ENCODE measurements at places on chromosomes 3 and 15. TPM values are rescaled to one million over a fixed set of nuclear protein-coding genes. Genes with fewer than 3 reads are reported as not detected.

CTXN2 gene
- total RNA-seq, result not detected

ZNF620 gene
- 0.72 TPM for total RNA-seq

PSMD2 gene
- total RNA-seq, result 872 TPM

COPS2 gene
- 75.6 TPM for total RNA-seq

AP3B2 gene
- not detected for total RNA-seq

MEGF11 gene
- total RNA-seq, result not detected

CILP gene
- total RNA-seq, result not detected

GRCh38 chr15:81497238-81497637 lies 123.2 kb upstream of the TMC3 start:
- H3K27ac ChIP-seq, result no peak overlapping the region
- peaks cover 2% of the 10 kb centered on the region for H3K4me1 ChIP-seq
- no peaks in the 10 kb centered on the region for H3K27me3 ChIP-seq
- no peaks in the 10 kb centered on the region for H3K36me3 ChIP-seq
- no peak overlapping the region for H3K4me3 ChIP-seq
- DNase-seq, result no peak

- DNase-seq, result peak; percentile 33
- H3K4me3 ChIP-seq, result no peak overlapping the region
- H3K4me1 ChIP-seq, result no peaks in the 10 kb centered on the region
- no peaks in the 10 kb centered on the region for H3K36me3 ChIP-seq
- no peak overlapping the region for H3K27ac ChIP-seq
Measured at GRCh38 chr3:118884748-118885206, 149.9 kb downstream of the IGSF11 start.

GRCh38 chr3:152019508-152019907 lies 146.1 kb downstream of the SUCNR1 start:
- H3K27ac ChIP-seq, result no peak overlapping the region
- H3K36me3 ChIP-seq, result no peaks in the 10 kb centered on the region
- no peaks in the 10 kb centered on the region for H3K4me1 ChIP-seq
- no peak overlapping the region for H3K4me3 ChIP-seq

GRCh38 chr3:66490214-66490613 lies 10.6 kb downstream of the LRIG1 start:
- H3K4me1 ChIP-seq, result peaks cover 26% of the 10 kb centered on the region
- no peaks in the 10 kb centered on the region for H3K36me3 ChIP-seq
- H3K27me3 ChIP-seq, result no peaks in the 10 kb centered on the region
- H3K4me3 ChIP-seq, result no peak overlapping the region
- peak; percentile 87 for DNase-seq

DNA sequence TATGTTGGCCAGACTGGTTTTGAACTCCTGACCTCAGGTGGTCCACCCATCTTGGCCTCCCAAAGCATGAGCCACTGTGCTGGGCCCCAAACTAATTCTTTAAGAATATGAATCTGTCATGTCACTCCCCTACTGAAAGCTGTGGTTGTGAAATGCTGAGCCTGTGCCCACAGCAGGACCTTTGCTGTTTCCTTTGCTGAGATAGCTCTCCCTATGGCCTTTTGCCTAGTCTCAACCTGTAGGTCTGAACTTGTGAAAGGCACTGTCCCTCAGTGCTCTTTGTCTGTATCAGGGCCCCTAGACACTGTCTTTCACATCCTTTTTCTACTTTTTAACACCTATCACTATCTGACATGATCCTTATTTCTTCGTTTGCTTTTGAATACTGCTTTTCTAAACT lies 62.7 kb upstream of the CCR4 start:
- H3K27ac ChIP-seq, result no peak overlapping the region
- H3K4me3 ChIP-seq, result no peak overlapping the region
- no peaks in the 10 kb centered on the region for H3K36me3 ChIP-seq
- peaks cover 31% of the 10 kb centered on the region for H3K27me3 ChIP-seq

DNA sequence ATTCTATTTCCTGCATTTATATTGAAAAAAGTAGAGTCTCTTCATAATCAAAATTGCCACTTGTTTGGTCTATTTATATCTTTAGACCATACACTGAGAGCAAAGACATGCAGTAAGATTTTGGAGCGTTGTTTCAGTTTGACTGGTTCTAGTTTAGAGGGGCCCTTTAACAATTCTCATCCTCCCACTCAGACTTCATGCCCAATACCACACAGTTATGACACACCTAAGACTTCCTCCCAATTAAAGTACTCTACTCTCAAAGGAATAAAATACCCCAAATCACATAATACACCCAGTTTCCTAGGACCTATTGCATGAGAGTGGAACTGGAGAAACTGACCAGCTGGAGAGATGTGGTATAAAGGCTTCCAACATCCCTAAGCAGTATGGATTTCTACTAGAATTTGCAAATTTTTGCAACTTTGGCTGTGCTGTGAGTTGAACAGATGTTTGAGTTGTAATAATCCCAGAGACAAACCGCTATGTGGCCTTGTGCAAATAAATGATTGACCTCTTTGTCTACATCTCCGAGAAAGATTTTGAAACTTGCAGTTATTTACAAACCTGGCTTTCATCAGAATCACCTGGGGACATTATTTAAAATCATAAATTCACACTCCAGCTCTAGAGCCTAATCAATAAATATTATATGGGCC lies 170.0 kb upstream of the ROBO2 start:
- H3K4me1 ChIP-seq, result no peaks in the 10 kb centered on the region
- no peak for DNase-seq
- no peaks in the 10 kb centered on the region for H3K36me3 ChIP-seq
- no peak overlapping the region for H3K4me3 ChIP-seq
- no peaks in the 10 kb centered on the region for H3K27me3 ChIP-seq

DNA sequence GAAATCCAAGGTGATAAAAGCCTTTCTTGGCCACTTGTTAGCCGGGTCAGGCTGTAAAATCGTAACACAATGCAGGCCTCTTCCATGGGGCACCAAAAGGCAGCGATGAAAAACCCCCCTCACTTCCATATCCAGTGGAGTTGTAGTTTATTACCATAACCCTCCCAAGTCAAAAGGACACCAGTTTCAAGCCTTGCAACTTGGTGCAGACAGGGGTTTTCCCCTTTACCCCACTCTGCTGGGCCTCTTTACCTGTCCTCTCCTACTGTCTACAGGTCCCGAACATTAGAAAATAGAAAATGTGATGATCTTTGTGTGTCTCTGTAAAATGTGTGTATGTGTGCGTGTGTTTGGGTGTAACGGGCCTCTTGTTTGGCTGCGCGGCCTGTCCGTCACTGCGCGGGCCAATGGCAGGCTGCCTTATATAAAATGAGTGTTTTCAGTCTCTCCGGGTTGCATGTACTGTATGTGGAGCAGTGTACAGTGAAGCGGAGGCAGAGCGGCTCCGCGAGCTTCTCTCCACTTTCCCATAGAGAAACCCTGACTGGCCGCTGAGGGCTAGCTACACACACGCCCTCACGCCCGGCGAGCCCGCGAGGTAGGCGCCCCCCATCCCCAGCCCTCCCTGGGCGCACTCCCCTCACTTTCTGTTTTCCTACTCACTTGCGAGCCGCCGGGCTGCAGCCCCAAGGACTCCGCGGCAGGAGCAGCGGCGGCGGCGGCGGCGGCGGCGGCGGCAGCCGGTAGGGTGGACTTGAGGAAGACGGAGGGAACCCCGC lies at the start of gene BBX:
Gene BBX, plus strand, starts transcription at position 453 of the 779 bp plus-strand sequence. CDS start 187,499 bp downstream, outside the sequence.
- peak within 1 kb of the TSS; percentile 87 for H3K4me3 ChIP-seq
- peak within 1 kb of the TSS; percentile 91 for H3K27ac ChIP-seq
- DNase-seq, result peak; percentile 97

GRCh38 chr15:38627689-38628277 lies 63.2 kb upstream of the RASGRP1 start:
- no peak for DNase-seq
- no peaks in the 10 kb centered on the region for H3K4me1 ChIP-seq
- no peak overlapping the region for H3K4me3 ChIP-seq
- no peaks in the 10 kb centered on the region for H3K36me3 ChIP-seq
- H3K27me3 ChIP-seq, result peaks cover 57% of the 10 kb centered on the region

GRCh38 chr3:155332716-155333115 lies 39.2 kb upstream of the STRIT1 start:
- H3K27ac ChIP-seq, result no peak overlapping the region
- no peak overlapping the region for H3K4me3 ChIP-seq
- no peaks in the 10 kb centered on the region for H3K4me1 ChIP-seq
- H3K36me3 ChIP-seq, result no peaks in the 10 kb centered on the region

- no peak for DNase-seq
- H3K27ac ChIP-seq, result no peak overlapping the region
- no peaks in the 10 kb centered on the region for H3K27me3 ChIP-seq
Measured at GRCh38 chr3:144774897-144775296, 803.3 kb downstream of the DIPK2A start.

- H3K4me3 ChIP-seq, result no peak overlapping the region
- no peak for DNase-seq
- no peaks in the 10 kb centered on the region for H3K36me3 ChIP-seq
- no peaks in the 10 kb centered on the region for H3K27me3 ChIP-seq
- peaks cover 16% of the 10 kb centered on the region for H3K4me1 ChIP-seq
Measured at GRCh38 chr3:55508335-55508734, 21.2 kb upstream of the WNT5A start.

- H3K4me3 ChIP-seq, result no peak overlapping the region
- DNase-seq, result no peak
- no peak overlapping the region for H3K27ac ChIP-seq
- H3K4me1 ChIP-seq, result peaks cover 11% of the 10 kb centered on the region
- peaks cover 8% of the 10 kb centered on the region for H3K36me3 ChIP-seq
Measured at GRCh38 chr3:111939873-111940272, 39.0 kb upstream of the ABHD10 start.

- no peaks in the 10 kb centered on the region for H3K36me3 ChIP-seq
- H3K4me1 ChIP-seq, result no peaks in the 10 kb centered on the region
- no peaks in the 10 kb centered on the region for H3K27me3 ChIP-seq
- H3K4me3 ChIP-seq, result no peak overlapping the region
Measured at GRCh38 chr15:20344601-20345400, 196.8 kb downstream of the GOLGA6L6 start.

Data from IMR-90 (cell line).